H7 (cell line): ENCODE measurements at places on chromosomes 5 and 9. TPM values are rescaled to one million over a fixed set of nuclear protein-coding genes. Genes with fewer than 3 reads are reported as not detected.

DNA sequence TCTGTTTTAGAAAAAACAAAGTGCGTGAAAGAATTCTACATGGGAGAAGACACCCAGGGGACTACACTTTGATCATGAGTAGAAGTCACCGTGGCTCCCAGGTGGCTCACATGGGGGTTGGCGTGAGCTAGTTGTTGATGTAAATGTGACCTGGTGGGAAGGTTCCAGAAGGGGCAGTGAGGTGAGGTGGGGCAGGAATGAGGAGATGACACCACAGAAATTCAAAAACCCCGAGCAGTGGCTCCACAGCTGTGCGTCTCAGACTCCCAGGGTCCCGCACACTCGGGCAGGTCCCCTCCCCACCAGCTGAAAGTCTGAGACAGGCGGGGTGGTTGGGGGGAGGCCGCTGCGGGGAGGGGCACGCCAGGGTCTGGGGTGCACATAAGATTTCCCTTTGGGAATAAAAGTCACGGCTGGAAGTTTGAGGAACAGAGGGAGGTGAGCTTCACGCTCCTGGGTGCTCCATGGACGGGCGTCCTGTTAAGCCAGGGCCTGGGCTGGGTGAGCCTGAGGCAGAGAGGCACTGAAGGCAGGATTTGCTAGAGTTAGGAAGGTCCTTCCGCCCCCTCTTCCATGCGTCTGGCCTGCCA is 29.9 kb downstream of the GLT6D1 start:
- peak; percentile 41 for DNase-seq

DNA sequence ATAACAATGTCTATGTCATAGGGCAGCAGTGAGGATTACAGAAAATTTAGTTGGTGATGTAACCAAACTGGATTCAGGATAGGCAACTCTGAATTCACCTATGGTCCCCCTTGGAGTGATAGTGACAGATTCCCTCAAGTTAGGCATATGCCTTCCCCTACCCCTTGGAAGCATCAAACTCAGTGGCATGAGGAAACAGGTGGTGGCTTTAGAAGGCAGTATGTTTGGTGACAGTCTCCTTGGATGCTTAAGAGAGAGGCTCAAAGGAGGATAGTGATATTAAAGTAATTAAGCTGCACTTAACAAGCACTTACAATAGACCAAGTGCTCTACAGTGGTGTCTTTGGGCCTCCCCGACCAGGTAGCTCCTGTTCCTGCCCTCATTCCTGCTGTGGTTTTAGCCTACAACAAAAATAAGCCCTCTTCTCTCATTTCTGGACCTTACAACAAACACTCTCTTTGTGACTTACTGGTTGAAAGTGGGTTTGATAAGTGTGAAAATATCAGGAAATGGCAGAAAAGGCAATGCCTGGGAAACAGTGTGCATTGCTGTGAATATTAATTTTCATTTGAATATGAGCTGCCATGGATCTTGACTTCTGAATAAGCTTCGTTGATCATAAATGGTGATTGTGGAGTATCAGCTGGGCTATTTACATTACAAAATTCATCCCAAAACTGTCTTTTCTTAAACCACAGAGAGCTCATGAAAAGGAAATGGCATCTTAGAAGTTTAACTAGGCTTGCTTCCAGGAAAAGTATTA is 29.2 kb downstream of the NR4A3 start:
- DNase-seq = no peak

- no peak for DNase-seq
Observed at GRCh38 chr5:122805481-122805880, 30.6 kb downstream of the SNX2 start.

DNA sequence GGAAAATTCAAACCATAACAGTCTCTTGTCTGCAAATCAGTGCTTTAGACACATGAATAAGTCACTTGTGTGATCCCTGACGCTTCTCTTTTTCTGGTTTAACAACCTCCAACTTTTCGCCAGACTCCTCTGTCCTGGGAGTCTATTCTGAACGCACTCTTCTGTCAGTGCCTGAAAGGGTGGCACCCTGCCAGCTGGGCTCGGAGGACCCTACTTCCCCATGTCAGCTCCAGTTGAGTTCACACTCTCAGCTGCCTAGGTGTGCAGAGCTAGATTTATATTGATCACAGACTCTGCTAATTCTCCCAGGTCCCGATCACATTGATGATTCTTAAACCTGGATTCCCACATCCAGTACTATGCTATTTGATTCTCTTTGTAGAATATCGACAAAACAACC is 649.1 kb downstream of the BNC2 start:
- no peak for DNase-seq

The CSF2 gene
- not detected in 2 replicates for total RNA-seq

DNA sequence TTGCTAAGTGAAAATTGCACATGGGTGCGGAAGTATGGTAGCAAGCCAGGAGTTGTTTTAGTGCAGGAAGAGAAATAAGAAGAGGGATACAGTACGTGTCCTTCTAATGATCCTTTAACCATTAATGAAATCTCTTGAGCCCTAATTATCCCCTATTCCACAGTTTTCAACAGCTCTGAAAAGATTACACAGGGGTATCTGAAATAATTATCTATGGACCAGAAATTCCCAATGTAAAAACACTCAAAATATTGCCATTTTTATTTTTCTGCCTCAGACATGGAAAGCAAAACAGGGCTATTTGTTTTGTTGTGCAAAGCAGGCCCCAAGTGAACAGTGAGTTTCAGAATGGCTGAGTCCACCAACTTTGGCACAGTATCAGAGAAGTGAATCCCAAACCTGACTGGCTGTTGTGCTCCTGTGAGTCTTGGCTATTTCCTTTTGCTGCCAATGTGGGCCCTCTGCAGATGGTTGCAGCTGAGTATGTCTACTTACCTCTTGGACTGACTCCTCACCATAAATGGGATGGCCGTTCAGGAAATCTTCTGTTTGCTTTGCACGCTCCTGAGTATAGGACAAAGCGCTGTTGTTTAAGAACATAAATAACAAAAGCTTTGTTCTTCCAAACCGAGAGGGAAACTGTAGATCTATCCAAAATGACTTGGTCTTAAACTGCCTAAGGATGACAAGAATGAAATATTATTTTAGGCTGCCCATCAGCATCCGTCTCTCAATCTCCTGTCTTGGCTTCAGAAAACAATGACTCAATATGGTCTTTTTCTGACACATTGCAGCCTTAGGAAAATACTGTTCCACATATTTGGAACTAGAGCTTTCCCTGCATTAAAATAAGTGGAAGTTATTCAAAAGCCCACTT is 204.1 kb downstream of the DEPDC1B start:
- no peak for DNase-seq

DNA sequence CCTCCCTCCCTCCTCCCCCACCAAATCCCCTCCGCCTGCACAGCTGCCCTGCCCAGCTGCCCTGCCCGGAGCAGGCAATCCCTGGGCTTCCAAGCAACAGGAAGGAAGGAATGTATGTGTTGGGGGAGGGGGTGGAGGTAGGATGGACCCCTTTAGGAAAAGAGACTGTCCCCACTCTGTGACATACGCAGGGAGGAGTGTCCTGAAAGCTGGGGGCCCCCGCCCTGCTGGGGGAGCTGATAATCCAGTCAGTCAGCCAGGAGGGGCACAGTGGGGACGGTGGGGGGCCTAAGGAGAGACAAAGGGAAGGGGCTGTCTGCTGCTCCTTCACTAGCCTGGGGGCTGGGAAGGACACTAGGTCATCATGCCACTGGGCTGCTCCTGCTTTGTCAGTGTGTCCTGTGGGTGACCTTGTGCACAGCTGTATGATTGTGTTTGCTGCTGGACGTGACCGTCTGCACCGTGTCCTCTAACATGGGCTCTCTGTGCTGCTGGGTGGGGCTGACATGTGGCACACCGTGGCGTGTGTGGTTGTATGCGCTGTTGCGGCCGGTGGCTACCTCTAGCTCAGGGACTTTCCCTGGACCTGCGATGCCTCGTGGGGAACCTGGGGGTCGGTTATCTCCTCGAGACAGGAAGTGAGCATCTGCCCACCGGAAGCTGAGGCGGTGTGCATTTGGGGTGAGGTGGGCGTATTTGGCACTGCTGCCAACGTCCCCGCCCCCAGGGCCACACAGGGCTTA is 3.0 kb downstream of the N4BP3 start:
- DNase-seq = peak; percentile 78
